ENCODE measurements at places on chromosomes 12 and 14.

GRCh38 chr14:89613260-89614008 lies 196.4 kb upstream of the FOXN3 start:
- no peak for DNase-seq

GRCh38 chr12:128789356-128789929 lies 34.3 kb downstream of the SLC15A4 start:
- no peak for DNase-seq

DNA sequence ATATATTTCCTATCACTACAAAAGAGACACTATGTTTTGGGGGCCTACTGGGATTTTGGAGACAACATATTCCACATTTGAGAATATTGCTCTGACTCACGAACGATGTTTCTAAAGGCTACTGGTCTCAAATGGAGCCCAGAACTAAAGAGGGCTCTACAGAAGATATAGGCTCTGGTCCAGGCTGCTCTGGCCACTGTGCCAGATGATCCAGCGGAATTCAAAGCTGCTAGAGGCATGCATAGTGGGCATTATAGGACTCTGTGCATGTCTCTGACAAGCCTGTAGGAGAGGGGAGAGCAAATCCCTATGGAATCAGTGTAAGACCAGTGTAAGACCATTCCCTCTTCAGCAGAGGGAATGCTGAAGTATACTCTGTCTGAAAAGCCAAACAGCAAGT lies 4.1 kb downstream of the TAS2R30 start:
- DNase-seq = no peak

DNA sequence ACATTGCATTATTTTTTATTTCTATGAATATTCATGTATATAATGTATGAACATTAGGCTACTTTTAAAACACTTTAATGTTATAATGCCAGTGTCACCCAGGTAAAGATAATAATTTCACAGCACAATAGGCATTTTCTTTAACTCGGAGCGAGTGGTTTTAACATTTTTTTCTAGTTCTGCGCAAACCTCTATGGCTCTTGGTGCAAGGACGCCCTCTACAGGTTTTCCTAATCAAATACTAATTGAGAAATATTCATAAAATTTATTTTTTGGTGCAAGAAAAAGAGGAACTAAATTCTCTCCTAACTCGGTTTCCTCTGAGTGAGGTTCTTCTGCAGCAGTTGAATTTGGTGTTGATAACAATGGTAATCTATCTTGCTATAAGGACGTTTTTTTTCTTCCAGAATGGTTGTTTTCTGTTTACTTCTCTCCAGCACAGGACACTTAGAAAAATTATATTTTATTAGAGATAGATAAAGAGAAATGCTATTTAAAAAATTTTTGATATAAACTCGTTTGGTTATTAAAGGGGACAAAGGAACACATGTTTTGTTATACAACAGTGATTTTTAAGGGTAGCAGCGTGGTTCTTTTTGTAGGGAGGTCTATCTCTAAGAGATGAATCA lies 2.4 kb upstream of the WIF1 start:
- DNase-seq = peak; percentile 39

DNA sequence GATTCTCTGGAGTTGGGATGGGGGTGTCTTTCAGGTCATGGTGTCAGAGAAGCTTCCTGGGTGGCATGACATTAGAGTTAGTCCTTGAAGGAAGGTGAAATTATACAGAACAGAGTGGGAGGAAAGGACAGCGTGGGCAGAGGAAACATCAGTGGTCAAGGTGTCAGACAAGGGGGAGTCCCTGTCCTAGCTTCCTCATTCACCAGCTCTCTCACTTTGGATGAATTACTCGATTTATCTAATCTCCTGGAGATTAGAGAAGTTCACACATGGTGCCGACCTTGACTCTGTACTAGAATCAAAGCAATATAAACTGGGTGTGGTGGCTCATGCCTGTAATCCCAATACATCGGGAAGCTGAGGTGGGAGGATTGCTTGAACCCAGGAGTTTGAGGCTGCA lies 492.9 kb downstream of the VRK1 start:
- no peak for DNase-seq

DNA sequence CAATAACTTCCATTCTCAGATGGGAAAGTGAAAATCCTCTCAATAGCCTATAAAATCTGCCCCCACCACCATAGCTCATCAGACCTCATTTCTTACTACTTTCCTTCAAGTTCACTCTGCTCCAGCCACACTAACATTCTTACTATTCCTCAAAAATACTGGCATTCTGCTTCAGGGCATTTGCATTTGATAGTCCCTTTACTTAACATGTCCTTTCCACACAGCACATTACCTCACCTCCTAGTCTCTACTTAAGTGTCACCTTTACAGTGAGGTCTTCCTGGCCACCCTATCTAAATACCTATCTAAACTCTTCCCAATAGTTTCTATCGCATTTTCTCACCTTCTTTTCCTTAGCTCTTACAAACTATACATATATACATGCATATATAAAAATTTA lies 6.8 kb downstream of the EML5 start:
- DNase-seq = no peak
